ENCODE measurements at places on chromosomes 1 and 21. TPM values are rescaled to one million over a fixed set of nuclear protein-coding genes. Genes with fewer than 3 reads are reported as not detected.

DNA sequence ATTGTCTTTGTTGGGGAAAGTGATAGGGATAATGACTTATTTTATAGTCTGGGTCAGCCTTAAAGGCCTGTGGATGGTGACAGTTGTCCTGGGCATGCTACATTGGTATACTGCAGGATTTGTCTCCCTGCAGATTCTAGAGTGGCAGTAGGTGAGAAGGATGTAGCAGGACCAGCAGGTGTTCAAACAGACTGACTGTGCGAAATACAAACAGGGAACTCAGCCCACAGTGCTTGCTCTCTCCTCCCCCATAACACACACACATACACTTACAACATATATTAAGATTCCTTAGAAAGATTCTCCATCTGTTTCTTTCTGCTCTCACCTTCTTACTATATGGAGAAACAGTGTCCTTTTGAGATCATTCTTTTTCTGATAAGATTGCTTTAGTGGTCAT, 6.9 kb downstream of the PDE4B start:
- no peak for DNase-seq

DNA sequence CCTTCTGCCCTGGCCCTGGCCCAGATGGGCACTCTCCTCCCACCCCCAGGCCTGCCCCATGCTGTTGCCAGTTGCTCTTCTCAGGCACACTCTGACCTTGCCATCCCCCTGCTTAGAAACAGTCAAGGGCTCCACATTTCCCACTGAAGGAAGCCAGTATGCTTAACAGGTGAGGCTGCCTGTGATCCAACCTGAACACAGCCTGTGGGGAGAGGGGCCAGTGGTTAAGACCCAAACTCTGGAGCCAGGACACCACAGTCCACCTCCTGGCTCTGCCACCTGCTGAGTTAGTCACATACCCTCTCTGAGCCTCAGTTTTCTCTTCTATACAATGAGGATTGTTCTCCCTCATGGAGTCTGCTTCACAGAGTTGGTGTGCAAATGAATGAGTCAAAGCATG, 526.9 kb downstream of the MATN1 start:
- no peak for DNase-seq

DNA sequence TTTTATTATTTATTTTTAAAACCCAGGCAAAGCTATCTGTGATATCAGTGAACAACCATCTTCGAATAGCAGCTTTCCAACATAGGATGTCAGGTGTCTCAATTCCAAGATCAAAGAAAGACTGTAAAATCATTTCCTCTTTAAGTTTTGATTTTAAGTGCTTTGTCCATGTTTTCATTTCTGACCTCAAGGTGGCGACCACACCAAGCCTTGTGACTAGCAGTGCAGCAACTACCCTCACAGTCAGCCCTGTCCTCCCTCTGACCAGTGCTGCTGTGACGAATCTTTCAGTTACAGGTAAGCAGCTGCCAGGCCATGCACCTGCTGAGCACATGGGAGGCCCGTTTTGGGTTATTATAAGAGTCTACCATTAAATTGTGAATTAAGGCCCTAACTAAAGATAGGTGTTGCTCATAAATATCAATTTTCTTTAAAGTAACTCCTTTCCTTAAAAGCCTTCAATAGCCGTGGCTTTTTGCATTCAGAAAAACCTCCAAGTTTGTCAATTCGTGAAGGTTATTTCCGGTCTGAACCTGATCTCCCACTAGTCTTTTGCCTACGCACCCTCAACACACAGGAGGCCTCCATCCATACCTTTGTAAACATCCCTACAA, 117.0 kb downstream of the CD247 start:
- peak; percentile 55 for DNase-seq

DNA sequence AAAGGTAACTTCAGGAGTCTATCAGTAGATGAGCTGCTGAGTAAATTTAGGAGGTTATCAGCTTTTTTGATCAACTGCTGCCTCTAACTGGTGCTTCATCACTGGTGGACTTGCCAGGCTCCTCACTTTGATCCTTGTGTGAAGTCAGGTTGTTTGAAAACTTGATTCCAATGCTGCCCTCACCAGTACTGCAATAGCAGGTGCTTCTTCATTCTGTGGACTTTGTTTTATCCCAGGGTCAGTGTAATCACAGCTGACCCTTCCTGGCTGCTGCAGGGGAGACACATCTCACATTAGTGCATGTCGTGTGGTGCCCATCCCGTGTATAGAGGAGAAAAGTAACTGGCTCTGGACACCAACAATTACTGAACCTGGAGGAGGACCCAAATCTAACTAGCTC, 20.0 kb upstream of the KIAA1614 start:
- DNase-seq: no peak

GRCh38 chr21:34144224-34144623, 70.8 kb downstream of the MRPS6 start:
- DNase-seq: no peak

GRCh38 chr21:19507682-19508260, 1104.2 kb upstream of the TMPRSS15 start:
- no peak for DNase-seq

Gene TAGLN2
- total RNA-seq: 365 TPM

DNA sequence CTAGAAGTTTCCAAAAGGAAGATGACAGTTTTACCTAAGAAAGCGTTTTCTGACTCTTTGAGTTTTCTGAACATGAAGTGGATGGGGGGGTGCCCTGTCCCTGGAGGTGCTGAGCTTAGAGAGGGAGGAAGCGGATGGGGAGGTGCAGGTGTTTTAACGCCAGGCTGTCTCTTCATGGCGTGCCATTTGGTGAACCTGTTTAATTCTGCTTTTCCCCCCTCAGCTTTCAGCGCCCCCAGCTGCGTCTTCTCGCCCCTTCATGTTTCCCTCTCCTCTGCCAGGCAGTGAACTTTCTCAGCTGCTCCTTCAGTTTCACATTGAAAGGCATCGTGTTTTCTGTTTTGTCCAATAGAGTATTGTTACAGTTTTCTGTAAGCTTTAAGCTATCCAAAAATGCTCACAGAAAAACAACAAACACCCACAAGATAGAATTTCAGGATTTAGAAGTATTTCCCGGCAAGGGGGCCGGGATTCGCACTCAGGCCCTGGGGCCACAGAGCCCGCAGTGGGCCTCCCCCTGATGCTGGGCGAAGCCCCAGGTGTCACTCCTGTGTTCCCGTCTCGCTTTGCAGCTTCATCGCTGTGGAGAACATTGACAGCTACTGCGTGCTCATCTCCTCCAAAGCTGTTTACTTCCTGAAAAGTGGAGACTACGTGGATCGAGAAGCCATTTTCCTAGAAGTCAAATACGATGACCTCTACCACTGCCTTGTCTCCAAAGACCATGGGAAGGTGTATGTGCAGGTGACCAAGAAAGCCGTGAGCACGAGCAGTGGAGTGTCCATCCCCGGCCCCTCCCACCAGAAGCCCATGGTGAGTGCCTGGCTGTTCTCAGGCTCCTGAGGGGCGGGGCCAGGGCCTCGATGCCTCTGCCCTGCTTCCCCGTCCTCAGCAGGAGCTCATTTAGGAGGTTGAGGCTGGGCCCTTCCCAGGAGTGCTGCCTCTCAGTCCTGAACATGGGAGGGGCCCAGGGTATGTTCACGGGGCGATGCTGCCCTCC, 111.4 kb downstream of the DHRS3 start:
- DNase-seq: no peak

Gene CD1E
- total RNA-seq: not detected

DNA sequence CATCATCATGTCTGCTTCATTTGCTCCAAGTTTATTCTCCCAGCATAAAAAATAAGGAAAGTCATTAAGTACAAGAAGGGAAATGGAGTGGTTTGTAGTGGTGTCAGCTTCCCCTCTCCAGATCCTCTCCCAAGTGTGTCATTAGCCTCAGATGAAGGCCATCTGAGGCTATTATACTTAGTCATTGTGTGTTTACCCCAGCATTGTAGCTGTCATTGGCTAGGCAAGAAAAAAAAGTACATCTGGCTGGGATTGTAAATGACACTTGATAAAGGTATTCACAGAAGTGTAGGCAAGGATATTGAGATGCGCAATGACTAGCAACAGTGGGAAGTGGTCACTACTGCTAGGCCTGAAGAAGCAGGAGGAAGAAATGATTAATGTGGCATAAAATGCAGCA, 316.9 kb upstream of the SGIP1 start:
- DNase-seq: peak; percentile 79

GRCh38 chr1:86245566-86246190, 89.1 kb upstream of the COL24A1 start:
- DNase-seq: no peak

DNA sequence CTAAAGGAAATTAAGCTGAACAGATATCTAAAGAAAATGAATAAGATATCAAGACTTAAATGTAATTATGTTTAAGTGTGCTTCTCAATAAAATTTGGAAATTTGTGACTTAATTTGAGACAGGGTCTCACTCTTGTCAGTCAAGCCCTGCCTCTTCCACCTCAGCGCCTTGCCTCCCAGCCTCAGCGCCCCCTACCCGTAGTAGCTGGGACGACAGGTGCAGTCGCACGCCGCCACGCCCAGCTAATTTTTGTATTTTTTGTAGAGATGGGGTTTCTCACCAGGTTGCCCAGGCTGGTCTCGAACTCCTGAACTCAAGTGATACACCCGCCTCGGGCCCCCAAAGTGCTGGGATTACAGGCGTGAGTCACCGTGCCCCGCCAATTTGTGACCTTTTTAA, 117.0 kb downstream of the CLEC20A start:
- DNase-seq: no peak

DNA sequence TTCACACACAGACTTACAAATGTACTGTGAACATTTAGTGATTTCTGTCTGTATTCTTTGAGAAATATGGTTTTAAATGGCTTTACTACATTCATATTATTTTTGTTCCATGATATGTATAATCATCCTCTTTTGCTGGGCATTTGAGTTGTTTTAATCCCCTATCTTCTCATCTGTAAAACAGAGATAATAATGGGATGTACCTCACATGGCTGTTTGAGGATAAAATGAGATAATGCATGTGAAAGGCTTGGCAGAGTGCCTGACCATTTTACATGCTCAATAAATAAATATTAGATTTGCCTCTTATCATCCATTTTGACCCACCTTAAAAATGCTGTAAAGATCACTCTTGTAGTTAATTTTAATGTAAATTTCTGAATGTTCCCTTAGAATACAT, 197.2 kb downstream of the C1orf94 start:
- no peak for DNase-seq

GRCh38 chr1:23369335-23370013, at the start of gene ZNF436:
Gene ZNF436, minus strand, starts transcription at chr1:23369836. Its CDS starts 1,831 bp downstream, at chr1:23368005.
- DNase-seq: peak; percentile 83

Gene C1orf159
- total RNA-seq: 2.5 TPM

Gene DLGAP3
- not detected for total RNA-seq

DNA sequence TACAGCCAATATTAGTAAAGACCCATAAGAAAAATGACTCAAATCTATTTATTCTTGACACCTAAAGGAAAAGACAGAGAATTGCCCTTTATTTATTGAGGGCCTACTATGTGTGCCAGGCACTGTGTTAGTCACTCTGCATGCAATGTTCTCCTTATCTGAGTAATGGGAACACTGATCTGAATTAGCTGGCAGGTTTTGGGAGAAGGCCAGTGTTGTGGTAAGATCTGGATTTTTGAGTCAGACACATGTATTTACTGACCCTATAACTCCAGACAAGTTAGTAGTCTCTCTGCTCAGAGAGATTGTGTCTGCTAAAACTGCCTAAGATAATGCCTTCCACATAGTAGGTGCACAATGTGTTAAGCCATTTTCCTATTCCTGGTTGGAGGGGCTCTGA, 17.3 kb downstream of the LCE4A start:
- no peak for DNase-seq
